ENCODE measurements at places on chromosomes 2 and 18.

DNA sequence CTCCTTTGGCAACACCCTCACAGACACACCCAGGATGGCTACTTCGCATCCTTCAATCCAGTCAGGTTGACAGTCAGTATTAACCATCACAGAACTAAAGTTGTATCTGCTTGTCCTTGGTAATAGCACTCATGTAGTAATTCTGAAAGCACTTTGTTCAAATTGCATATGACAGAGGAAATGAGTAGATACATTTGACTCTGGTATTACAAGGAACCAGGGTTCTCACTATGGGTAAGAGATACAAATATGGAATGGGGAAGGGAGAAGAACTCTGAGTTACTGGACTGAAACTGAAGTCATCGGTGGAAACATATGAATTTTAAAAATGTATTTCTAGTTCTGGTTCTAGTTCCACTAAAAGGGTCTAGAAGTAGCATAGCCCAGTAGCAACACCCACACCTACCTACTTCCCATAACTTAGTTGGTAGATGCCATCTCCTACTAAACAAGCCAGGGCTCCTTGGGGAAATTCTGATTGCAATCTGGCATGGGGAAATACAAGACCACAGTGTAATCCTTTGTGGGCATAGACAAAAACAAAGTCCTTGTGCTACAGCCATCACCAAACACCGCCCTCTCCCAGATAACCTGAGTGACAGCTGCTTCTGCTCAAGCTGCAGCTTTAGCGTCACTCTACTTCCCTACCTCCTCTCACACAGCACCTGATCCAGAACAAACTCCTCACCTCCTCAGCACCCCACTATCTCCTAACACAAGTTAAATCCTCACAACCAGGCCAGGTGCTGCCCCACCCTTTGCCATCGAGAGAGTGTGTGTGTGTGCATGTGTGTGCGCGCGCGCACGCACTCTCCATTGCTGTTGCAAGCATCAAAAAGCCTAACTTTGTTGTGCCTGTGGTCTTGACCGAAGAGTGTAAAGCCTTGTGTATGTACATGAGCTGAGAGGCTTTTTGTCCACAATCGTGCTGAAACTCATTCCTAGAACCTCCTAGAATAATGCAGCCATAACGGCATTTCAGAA, 31.4 kb upstream of the CD226 start:
- no peak for DNase-seq

GRCh38 chr2:197240421-197241041, 70.0 kb downstream of the ANKRD44 start:
- no peak for DNase-seq

- DNase-seq, result no peak
Observed at GRCh38 chr18:13028869-13029268, 37.7 kb downstream of the CEP192 start.

GRCh38 chr2:150063931-150064548, 423.4 kb downstream of the RND3 start:
- no peak for DNase-seq

DNA sequence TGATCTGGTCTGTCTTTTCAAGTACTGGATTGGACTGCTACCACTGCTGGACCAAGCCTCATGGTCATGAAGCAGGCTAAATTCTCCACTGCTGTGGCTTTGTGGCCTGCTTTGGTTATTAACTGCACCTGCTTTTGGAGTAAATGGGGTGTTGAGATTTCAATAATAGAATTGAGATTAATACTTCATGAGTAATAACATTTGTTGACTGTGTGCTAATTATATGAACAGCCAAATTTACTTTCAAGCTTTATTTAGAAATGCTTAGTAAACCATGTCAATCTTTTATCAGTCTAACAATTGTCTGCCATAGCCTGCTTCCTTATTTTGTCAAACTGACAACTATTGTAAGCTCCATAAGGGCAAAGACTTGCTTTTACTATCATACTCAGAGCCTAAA, 27.4 kb upstream of the MTIF2 start:
- no peak for DNase-seq

DNA sequence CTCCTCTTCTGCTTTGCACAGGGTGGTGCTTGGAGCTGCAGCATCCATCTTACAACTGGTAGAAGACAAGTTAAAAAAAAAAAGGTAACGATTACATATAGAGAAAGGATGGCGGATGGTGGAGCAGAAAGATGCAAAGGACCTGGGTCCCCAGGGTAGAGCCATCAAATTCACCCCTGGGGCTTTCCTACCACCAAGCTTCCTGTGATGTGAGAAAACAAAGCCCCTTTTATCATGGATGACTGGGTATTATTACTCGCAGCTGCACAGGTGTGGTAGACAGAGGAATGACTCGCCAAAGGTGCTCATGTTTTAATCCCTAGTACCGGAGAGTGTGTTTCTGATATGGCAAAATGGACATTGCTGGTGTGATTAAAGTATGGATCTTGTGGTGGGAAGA, 1.3 kb upstream of the ACOXL start:
- no peak for DNase-seq

GRCh38 chr2:158045362-158045761, 56.3 kb upstream of the UPP2 start:
- no peak for DNase-seq

- no peak for DNase-seq
Observed at GRCh38 chr2:36450466-36451196, 95.1 kb downstream of the CRIM1 start.

- DNase-seq, result no peak
Observed at GRCh38 chr2:74618410-74619083, 29.6 kb downstream of the M1AP start.

GRCh38 chr2:237091779-237092436, 6.2 kb downstream of the COPS8 start:
- DNase-seq, result no peak

- DNase-seq, result no peak
Observed at GRCh38 chr18:22813648-22814328, 119.3 kb upstream of the RBBP8 start.

DNA sequence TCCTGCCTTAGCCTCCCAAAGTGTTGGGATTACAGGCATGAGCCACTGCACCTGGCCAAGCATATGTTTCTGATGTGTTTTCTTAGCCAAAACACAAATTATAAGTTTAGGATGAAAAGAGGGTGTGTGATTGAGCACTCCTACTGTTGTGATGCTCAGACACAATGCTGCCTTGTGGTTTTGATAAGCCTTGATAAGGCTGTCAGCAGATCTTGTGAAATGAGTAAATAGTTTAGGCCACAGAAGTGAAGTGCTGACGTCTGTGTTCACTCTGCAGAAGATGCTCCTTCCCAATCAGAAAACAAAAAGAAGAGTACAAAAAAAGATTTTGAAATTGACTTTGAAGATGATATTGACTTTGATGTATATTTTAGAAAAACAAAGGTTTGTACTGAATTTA, 24.3 kb downstream of the NCAPH start:
- no peak for DNase-seq

DNA sequence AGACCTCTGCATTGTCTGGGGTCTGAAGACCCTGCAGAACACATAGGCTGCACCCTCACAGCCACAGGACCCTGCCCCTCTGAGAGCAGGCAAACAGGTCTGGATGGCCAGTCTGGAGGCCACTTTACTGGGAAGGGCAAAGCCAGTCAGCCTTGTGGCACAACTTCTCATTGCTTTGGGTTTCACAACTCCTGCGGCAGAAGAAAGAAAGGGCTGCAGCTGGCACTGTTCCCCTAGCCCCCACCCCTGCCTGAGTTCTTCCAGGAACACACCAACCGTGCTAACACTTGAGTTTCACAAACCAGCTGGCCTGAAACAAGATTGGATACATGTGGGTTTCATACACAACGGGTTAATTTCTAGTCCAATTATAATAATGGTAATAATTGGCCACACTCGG, 276.5 kb upstream of the MGAT5 start:
- DNase-seq, result no peak

All from NCI-H510A (cell line).